ENCODE measurements at places on chromosomes 1 and 21. TPM values are rescaled to one million over a fixed set of nuclear protein-coding genes. Genes with fewer than 3 reads are reported as not detected.

The KIF2C gene
- total RNA-seq = 15.5 TPM

The ZFP69B gene
- total RNA-seq = 1.2 TPM

The SMIM11 gene
- 3.6 TPM for total RNA-seq

The BEND5 gene
- total RNA-seq = 1.9 TPM

The OR2G6 gene
- not detected for total RNA-seq

The SLC1A7 gene
- not detected for total RNA-seq

The IL10 gene
- not detected for total RNA-seq

The MFAP2 gene
- total RNA-seq = 2.6 TPM

The VSIG8 gene
- total RNA-seq = not detected

The ADAM30 gene
- total RNA-seq = not detected

The CHI3L1 gene
- 0.69 TPM for total RNA-seq
